ENCODE measurements at places on chromosomes 12 and 14.

- DNase-seq = no peak
These were observed 127.4 kb downstream of the CALM1 start for GRCh38 chr14:90523961-90524875.

DNA sequence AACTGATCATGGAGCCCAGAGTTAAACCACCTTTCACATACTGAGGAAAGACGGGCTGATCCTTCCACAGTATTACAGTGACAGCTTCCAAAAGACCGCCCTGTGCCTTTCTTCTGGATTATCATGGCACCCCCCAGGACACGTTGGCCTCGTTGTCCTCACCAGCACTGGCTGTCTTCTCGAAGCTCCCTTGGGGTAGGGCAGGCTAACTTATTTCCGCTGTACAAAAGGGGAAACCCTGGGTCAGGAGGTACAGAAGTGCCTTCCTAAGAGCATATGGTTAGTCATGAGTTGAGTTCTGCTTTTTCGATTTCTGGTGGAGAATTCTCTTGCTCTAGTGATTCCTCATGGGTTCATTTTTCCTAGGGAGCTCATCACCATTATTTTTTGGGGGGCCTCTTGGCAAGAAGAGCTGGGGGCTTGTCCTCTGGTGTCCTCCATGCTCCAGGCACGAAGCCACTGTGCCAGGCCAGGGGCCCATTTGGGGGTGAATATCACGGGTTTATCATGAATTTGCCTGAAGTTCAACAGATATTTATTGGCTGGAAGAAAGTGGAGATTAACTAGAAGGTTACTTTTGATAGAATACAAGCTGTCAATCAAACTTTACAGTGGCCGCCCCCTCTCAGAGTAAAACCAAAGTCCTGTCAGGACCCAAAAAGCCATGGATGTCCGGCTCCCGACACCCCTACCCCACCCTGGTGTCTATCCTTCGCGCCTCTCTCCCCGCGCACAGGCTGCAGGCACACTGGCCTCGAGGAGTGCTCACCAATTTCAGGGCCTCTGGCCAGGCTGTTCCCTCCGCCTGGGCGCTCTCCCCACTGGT is 8.8 kb upstream of the TRAF3 start:
- DNase-seq = no peak

DNA sequence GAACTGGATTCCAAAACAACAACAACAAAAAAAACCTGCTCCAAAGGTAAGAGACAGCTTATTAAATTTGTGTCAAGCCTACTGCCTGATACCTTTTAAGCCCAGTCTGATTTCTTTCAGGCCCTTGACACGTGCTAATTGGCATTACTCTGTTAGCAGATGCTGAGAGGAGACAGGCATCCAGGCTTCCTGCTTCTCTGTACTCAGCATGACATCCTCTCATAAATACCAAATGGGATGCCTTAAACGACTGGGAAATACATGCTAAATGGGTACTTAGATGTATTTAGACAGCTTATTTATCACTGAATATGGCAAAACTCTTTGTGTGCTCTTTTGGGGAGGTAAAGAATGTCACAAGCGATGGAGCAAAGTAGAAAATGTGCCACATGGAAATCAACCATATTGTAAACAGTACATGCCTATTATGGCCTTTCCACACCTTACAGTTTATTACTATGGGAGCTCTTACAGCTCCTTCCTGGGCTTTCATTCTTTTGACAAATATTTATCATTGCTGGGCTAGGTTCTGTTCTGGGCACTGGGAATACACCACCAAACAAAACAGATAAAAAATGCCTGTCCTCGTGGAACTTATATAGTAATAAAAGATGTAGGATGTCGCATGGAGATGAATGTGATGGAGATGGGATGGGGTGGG is 11.5 kb upstream of the PCED1B start:
- no peak for DNase-seq

DNA sequence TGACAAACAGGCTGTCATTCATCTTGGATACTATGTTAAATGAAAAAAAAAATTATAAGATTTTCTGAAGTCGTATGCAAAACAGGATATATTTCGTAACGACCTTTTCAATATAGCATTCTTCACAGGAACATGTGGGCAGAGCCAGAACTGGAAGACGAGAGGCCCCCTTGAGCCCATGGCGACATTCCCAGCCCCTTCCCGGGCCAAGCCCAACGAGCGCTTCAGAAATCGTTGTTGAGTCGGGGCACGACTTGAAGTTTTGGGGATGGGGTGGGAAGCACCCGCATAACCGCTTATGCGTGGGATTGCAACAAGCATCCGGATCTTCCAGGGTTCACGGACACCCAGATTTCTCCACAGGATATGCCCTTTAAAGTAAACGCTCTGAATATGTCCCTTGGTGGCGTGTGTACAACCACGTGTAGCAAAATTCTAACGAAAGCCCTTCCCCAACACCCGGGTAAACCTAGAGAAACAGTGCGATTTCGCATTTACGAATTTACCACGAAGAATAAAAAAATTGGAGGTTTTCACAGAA is 736 bp downstream of the C14orf39 start:
- no peak for DNase-seq

DNA sequence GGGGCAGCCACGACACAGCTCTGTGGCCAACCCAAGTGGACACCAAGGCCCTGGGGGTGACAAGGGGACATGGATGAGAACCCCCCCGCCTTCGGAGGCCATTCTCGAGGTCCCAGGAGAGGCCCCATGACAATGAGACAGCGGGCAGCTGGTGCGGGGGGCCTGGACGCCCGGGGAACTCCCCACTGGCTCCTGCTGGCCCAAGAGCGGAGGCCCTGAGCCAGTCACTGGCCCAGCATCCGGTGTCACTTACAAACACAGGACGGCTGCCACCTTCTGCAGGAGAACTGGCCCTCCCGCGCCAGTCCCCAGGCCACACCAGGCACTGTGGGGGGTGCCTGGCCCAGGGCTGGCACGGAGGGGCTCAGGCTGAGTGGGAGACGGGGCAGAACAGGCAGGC is 51.4 kb downstream of the NCOR2 start:
- DNase-seq = no peak

- DNase-seq = no peak
These were observed 340.4 kb downstream of the NAV3 start for GRCh38 chr12:78171061-78171460.

DNA sequence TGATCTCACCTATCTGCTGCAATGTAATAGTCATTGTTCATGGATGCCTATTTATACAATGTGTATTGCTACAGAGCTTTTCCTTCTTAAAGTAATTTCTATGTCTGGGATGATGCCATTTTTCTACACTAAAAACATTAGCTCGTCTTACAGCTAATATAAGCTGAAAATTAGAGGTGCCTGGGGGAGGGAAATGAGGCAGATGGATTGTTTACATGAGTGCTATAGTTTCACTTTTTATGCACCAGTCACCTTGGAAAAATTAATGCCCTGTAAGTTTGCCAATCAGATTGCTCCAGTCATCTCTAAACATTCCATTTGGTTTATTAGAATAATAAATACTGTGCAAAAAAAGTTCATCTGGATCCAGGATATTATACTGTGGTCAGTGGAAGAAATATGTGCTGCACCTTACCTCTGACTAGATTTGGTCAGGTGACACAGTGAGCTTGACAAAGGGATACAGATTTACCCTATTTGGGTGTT is 436.2 kb downstream of the RAD51B start:
- no peak for DNase-seq

DNA sequence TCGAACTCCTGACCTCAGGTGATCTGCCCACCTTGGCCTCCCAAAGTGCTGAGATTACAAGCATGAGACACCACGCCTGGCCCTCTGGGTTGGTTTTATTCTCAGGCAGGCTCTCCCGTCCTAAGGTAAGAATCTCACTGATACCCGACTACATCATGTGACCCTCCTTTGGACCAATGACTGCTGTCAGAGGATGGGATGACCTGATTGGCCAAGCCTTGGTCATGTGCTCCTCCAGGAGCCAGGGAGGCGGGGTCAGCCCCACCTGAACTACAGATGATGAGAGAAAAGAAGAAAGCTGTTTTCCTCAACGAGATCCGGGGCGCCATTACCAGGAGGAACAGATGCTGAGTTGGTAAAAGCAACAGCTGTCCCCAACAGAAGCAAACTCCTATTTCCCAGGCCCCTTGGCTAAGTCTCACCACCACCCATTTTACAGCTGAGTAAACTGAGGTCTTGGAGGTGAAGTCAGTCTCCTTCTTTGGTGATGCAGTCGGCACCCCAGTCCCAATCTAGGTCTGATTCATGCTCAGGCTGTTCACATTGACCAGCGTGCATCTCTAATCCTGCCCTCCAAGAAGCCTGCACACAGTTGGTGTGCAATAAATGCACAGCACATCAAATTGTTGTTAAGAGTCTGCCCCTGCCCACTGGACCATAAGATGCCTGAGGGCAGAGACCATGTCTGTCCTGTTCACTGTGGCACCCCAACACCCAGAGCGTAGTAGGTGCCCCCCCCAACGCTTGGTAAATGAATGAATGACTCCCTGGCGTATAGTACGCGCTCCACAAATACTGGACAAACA is 118.8 kb downstream of the SCARB1 start:
- no peak for DNase-seq

DNA sequence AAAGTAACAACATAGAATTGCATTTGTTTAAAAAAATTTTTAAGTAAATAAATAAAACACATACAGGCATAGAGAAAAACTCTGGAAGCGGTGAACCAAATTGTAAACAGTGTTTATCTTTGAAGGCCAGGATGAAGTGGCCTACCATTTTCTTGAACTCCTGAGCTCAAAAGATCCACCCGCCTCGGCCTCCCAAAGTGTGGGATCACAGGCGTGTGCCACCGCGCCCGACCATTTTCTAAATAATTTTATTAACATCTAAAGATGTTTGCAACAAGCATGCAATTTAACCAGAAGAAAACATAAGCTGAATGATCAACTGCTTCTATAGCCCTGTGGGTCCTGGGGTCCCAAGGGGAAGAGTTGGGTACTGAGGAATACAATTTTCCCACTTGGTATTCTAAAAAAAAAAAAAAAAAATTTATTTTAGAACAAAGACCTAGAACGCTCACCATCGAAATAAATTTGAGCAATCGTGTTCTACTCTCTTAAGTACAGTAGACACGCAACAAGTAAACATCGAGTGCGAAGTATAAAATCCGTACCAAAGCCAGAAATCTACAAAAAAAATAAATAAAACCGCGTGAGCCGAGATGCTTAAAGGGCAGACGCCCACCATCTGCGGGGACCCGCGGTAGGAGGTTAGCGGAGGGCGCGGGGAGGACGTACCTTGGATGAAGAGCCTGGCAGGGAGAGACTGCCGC is 484 bp downstream of the MIS18BP1 start:
- peak; percentile 15 for DNase-seq

- DNase-seq = no peak
These were observed 329.2 kb downstream of the PCNX1 start for GRCh38 chr14:71236487-71236886.

DNA sequence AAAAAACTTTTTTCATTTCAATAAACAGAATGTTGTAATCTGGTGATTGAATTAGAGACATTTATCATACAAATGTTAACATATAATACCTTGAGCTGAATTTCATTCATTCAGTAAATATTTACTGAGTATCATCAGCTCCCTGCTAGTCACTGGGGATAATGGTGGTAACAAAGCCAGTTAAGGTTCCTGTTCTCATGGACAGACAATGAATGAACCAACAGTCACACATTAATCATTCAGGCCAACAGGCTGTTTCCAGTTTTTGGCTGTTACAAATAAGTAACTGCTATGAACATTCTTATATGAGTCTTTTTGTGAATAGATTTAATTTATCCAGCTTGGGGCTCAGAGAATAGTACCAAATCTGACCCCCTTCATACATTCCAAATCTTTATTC is 13.5 kb downstream of the EXD2 start:
- no peak for DNase-seq

GRCh38 chr12:2673966-2674810 is 120.6 kb upstream of the FKBP4 start:
- DNase-seq = no peak

GRCh38 chr12:122943196-122943595 is 23.1 kb downstream of the ABCB9 start:
- DNase-seq = no peak

DNA sequence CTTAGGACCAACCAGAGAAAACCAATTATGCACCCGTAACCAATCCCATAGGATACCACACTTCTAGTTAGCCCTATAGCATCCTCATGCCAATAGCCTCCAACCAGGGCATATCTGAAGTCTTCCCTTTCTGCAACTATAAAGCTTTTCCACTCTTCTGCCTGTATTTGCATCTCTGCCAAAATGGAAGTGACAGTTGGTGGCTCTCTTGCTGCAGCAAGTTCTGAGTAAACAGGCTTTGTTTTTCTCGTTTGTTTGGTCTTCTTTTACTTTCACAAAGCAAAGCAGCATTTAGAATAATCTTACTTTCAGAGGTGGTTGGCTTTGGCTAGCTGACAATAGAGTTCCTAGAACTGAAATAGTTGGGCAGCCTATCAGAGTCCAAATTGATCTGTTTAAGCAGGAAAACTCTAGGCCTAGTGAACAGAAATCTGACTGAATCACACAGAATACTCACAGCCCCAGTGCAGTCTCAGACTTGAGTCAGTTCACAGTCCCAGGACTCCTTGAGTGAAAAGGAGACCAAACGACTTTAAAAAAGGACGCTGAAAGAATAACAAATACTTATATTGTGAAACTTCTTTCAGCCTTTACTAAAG is 1029.7 kb upstream of the LRFN5 start:
- DNase-seq = no peak

DNA sequence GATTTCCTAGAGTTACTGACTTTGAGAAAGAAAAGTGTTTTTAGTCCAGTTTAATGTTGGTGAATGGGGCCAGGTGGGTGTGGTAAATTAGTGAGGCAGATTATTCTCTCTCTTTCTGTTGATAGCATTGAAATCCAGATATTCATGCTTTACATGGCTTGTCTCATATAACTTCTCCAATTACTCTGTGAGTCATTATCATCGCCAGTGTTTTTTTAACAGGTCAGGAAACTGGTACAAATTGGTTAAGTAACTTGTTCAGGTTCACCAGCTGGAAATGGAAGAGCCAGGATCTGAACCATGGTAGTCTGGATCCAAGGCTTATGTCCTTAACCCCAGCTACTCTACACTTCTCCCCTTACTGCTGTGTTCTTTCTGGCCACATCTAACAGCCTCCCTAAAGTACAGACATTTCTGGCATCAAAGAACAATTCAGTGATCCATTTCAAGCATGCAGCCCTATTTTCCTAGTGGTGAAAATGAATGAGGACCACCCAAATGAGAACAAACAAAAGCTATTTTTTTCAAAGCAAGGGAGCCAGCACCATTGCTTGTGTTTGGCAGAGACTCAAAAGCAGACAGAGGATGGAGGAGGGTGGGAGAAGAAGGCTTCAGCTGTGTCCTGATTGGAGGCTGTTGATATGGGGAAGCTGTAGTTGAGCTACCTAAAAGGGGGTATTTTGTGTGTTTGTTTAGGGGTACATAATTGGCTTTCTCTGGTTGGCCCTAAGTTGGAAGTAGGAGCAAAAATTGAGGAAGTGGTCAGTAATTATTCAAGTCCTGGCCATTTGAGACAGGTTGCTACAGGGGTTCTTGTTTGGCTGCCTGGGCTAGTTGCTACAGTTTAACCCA is 1.7 kb downstream of the IRAK3 start:
- no peak for DNase-seq

Measured in stimulated activated naive CD8-positive, alpha-beta T cell treated with anti-CD3 and anti-CD28 coated beads, Interleukin-15, amount 100 ng/mL, for 72 hours (primary cell).